Naive thymus-derived CD8-positive, alpha-beta T cell (primary cell): ENCODE measurements at places on chromosomes 11 and 22. TPM values are rescaled to one million over a fixed set of nuclear protein-coding genes. Genes with fewer than 3 reads are reported as not detected.
A peak's percentile ranks its signal among the peaks of the same experiment; 100 is the strongest.

DNA sequence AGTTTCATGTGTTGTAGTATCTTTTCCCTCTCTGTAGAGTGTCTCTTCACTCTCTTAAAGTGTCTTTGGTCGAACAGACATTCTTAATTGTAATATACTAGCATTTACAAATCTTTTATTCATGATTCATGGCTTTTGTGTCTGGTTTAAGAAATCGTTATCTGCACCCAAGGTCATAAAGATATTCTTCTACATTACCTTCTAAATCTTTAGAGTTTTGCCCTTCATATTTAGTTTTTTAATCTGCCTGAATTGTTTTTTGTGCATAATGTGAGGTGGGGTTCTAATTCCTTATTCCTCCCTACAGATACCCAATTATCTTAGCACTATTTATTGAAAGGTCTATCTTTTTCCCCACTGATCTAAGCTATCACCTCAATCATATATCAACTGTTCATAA lies 9.0 kb upstream of the NNMT start:
- no peak for DNase-seq

DNA sequence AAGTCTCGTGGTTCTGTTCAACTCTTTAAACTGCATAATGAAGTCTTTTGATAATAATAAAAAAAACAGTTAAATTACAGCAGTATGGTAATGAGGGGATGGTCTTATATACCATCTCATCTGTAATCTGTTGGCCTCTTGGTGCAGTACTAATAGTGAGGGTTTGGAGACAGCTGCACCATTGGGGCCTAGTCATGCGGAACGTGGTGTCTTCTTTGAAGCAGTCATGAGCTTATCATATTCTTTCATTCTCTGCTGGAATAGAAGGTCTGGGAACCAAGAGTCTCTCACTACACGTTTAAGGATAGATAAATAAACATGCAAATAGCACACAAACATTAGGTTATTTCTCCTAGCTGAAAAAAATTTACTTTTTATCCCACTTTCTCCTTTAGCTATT lies 40.9 kb upstream of the OR9Q1 start:
- DNase-seq, result no peak

CDC42EP2 gene
- not detected for total RNA-seq

GRCh38 chr11:6576471-6577373 lies 26.7 kb downstream of the RRP8 start:
- no peak for DNase-seq

GRCh38 chr11:57800444-57801182 lies 39.0 kb downstream of the CTNND1 start:
- peak; percentile 71 for DNase-seq

DNA sequence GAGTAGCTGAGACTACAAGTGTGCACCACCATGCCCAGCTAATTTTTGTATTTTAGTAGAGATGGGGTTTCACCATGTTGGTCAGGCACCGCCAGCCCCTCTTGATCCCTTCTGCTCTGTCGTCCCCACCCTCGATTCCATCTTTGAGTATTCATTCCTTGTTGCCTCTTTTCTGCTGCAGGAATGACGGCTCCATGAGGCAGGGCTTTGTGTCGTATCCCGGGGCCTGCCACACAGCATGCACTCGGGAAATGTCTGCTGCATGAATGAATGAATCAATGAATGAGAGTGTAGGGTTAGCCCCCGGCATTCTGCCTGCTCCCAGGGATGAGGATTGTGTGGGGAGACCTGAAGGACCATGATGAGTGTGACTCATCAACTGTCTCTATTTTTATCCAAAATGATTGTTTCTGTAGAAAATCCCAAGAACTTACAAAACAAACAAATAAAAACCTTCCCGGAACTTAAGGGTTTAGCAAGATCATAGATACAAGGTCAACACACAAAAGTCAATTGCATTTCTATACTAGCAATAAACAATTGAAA lies 54.6 kb upstream of the SLC22A12 start:
- peak; percentile 16 for DNase-seq

DNA sequence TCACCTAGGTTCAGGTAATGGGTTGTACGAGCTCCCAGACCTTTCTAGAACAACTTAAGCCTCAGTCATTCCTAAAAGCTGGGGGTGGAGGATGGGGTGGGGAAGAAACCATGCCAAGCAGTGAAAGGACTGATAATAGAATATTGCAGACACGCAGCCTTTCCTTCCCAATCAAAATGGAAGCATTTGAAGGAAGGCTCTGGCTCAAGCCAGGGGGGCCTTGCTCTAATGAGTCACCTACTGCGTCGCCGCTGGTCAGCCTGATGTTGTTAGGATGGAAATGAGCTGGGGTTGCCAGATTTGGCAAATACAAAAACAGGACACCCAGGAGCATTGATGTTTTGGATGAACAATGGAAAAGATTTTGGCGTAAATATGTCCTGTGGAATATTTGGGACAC lies 6.2 kb downstream of the SYT12 start:
- DNase-seq, result no peak

CARD18 gene
- not detected for total RNA-seq

DNA sequence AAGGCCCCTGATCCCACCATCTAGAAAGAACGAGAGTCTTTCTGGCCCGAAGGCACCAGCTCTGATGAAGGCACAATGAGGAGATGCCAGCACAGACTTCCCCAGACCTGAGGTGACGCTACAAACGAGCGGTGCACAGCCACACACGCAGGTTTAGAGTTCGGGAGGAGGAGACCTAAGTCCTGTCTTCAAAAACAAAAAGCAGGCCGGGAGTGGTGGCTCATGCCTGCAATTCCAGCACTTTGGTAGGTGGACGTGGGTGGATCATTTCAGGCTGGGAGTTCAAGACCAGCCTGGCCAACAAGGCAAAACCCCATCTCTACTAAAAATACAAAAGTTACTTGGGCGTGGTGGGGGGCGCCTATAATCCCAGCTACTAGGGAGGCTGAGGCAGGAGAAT lies 9.5 kb downstream of the LTO1 start:
- no peak for DNase-seq

- DNase-seq, result no peak
These were observed 644 bp upstream of the NDUFV1 start for GRCh38 chr11:67606093-67606491.

GRCh38 chr22:42340829-42341383 lies 70.5 kb upstream of the TCF20 start:
- no peak for DNase-seq

DNA sequence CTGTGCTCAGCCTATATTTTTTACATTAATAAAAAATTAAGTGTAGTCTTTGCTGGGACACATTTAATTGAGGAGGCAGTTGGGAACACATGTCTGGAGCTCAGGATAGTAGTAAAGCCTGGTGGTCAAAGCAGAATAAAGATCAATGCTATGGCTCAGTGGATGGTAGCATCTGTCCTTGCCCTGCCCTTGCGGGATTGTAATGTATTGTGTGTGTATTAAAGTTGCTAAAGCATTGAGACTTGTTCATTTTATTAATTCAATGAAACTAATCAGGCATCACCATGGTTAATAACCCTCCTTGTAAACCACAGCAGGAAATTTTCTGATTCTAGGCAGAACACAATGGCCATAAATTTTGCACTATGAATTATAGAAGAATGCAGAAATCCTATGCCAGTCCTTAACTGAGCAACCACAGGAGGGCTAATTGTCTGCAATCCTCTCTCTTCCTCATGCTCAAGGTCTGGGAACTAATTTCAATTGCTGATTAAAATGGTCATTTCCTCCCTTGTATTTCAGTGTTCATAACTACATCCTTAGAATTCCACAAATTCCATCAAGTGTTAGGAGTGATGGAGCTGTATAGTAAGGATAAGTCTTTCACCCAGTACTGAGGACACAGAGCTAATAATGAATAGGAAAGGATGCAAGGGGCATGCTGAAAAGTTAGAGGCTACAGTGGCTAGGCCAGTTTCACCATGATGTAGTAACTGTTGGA lies 403.2 kb upstream of the DDI1 start:
- no peak for DNase-seq

- no peak for DNase-seq
These were observed 55.2 kb downstream of the RELT start for GRCh38 chr11:73431396-73431795.

PLAAT2 gene
- total RNA-seq, result not detected

LINC01488 gene
- not detected for total RNA-seq

- DNase-seq, result no peak
These were observed 165.4 kb downstream of the FEZ1 start for GRCh38 chr11:125330462-125331325.

DNA sequence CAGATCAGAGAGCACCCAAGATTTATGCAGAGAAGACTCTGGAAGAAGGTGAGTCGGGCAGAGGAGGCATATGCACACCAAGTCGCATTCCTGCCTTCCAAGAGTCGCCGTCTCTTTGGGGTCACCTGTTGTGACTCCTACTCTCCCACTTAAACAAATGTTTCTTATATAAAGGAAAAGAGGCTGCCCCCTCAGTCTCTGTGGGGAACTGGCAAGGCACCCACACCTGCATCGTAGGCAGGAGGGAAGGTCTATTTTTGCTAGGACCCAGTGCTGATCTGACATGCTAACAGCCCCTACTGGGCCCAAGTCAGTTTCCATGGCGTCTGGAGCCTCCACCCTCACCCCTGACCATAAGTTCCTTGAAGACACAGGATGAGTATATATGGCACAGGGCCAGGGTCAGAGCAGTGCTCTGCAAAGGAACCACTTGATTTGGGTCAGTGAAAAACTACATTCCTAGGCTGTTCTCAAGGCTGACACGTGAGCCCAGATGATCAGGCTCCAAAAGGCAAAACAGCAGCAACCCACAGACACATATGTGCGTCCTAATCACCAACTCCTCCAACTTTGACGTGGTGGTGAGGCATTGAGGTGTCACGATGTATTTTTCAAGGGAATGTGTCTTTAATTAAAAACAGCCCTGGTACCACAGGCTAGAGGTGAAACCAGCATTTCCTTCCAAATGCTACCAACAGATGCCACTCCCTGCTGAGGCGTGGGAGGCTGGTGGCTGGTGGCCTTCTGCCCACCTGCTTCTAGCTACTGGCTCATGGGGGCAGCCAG lies 55.6 kb upstream of the CSNK2A3 start:
- no peak for DNase-seq

DNA sequence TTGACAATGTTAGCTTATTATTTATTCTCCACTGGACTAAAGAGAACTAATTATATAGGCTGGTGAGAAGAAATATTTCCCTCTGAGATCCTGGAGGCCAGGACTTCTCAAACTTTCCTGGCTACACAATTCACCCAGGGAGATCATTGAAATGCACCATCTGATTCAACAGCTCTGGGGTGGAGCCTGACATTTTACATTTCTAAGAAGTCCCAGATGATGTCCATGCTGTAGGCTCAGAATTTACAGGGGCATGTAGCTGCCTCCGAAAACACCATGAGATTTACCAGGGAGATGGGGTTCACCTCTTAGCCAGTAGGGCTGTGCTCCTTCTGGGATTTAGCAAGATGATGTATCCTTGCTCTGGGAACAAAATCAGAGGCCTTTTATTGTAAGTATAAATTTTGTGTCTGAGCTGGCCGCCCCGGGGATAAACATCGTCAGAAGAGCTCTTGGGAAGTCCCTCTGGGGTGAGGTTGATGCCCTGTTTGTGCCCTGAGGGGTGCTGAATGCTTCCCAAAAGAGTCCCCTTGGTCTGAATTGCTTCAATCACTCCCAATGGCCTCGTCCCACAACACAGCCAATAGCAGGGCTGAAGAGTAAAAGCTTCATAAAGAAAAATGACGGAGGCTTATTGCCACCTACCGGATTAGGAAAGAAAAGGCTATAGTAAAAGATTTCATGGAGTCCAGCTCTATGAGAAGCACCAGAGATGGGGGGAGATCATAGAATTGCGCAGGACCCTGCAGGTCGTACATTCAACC lies 33.4 kb upstream of the API5 start:
- no peak for DNase-seq

- DNase-seq, result no peak
These were observed 15.5 kb downstream of the RAB30 start for GRCh38 chr11:83056204-83056603.

DNA sequence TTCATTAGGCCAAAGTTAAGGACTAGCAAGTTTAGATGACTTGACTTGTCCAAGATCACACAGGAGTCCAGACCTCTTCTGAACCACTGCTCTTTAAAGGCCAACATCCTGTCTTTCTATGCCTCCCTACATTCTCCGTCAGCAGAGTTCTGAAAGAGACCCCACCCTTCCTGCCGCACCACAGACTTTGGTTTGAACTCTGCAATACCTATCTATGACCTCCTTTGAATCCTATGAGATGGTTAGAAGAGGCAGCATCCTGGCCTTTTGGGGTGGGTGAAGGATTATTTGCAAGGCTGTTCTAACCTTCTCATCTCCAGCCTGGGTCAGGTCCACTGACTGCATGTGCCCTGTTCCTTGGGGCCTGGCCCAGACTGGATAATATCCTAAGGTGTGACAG lies 4.3 kb upstream of the RRM1 start:
- no peak for DNase-seq

DNA sequence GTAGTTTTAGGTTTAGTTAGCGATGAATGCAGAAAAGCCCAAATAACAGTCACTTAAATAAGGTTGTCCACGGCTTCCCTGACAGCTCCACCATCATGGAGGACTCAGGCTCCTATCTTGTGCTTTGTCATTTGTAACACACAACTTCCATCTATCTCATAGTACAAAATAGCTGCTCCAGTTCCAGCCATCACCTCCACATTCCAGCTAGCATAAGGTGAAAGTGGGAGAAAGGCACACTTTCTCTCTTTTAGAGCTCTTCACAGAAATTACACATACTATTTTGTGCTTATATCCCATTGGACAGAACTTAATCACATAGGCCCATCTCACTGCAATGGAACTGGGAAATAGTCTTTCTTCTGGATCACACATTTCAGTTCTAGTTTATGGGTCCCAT lies 8.7 kb downstream of the THY1 start:
- no peak for DNase-seq

DNA sequence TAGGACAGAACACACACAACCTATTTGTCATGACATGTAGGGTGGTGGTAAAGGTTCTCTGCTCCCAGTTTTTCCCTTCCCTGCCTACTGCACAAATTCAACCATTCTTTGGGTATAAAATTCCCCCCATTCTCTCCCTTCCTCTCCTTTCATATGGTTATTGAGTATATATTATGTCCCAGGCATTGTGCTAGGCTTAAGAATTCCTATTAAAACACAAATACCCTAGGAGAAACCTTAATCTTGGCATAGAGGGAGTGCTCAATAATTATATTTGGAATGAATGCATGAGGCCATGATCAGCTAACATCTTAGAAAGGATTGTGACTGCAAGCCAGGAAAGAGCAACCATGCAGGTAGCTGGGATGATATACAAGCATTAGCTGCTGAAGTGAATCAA lies 120.4 kb upstream of the MTMR2 start:
- DNase-seq, result no peak

SYT13 gene
- total RNA-seq, result not detected

DNA sequence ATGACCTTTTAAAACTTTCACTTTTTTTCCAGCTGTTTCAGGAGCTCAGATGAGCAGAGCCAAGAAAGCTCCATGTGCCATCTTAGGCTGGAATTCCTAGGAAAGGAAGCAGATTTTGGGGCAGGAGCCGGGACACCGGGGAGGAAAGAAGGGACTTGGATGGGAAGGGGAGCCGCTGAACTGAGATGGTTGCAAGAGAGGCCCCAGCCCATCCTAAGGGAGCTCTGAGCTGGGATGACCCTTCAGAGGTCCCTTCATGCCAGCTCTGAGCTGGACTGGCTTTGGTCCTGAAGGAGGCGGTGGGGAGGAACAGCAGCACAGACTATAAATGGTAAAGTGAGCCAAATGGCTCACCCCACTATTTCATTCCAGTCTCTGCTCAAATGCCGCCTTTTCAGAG lies 55.2 kb upstream of the SLC22A12 start:
- no peak for DNase-seq

- no peak for DNase-seq
These were observed 6.2 kb downstream of the PANX1 start for GRCh38 chr11:94134651-94135512.
